ENCODE measurements at places on chromosomes 1 and 21.
A peak's percentile ranks its signal among the peaks of the same experiment; 100 is the strongest.

DNA sequence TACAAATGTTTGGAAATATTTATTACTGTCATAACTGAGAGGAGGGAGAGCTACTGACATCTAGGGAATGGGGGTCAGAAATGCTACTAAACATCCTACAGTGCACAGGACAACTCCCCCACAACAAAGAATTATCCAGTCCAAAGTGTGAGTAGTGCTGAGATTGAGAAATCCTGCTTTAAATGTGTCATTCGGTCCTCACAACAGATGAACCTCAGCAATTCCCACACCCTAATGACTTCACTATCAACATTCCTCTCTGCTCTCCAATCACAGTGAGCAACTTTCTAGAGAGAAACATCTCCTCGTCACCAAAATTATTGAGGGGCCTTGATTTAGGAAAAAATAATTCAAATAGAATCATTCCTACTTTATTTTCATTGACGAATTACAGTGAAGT lies 18.0 kb downstream of the OMA1 start:
- no peak for DNase-seq

DNA sequence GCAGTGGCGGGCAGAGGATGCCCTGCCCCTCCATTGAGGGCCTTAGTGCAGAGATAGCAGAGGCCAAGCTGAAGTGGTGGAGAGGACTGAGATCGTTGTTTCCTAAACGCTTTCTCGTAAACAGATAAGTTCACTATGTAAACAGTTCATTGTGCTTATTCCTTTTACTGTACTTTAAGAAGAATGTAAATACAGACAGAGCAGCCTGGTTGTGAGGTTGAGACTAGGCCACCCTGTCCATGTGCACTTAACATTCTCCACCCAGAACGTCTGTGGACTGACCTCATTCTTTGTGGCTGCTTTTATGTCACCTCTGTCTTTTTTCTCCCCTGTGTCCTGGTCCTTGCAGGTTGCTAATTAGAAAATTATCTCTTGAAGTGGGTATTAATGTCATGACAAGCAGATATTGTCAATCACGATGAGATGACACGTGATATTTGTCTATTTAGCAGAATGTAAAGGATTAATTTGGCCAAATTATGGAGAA lies 8.5 kb downstream of the CENPS start:
- DNase-seq = no peak

DNA sequence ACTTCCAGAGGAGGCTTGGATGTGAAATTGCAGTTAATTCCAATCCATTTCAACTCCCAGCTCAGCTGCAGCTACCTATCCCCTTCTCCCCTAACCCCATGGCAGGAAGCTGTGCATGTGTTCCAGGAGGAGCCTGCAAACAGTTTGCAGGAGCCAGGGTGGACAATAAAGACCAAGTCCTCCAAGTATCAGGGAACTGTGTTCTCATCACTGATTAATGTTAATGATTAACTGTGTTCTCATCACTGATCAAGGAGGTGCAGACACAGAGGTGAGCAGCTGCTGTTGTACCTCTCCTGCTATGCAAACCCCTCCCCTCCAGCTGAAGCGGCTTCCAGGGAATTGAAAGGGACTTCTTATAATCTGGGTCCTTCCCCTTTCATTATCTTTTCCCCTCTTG lies 19.2 kb downstream of the CLDN19 start:
- no peak for DNase-seq

- DNase-seq = no peak
Observed at GRCh38 chr1:27572679-27573426, 31.1 kb downstream of the AHDC1 start.

DNA sequence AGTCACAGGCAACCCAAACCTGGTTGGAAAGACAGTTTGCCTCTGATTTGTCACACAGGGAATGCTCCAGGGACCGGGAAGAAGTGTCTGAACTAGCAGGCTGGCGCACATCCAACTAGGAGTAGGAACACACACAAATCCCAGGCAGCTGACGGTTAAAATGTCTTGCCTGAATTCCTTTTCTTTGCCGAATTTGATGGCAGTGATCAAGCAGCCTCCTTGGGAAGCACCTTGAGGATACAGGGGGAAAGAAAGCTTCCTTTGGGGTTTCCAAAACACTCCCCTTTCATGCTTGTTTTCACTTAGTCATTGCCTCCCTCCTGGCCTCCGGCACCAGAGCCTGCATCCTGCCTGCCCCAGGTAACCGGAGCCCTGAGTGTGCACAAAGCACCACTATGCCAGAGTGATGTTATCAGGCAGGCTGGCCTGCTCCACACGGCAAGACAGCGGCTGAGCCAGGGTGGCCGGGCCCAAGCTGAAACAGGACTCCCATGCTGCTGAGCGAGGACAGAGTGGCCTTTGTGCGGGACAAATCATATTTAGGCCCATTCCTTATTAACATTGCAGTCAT lies 193.8 kb downstream of the LMX1A start:
- peak; percentile 24 for DNase-seq

GRCh38 chr1:63403386-63403785 lies 36.0 kb downstream of the ALG6 start:
- DNase-seq = no peak

- DNase-seq = no peak
Observed at GRCh38 chr1:112997781-112998180, 41.8 kb upstream of the SLC16A1 start.

GRCh38 chr1:91591175-91591974 lies 90.7 kb downstream of the CDC7 start:
- no peak for DNase-seq

- DNase-seq = no peak
Observed at GRCh38 chr1:203932556-203932955, 71.2 kb downstream of the SNRPE start.

- no peak for DNase-seq
Observed at GRCh38 chr1:40630488-40631223, 34.8 kb downstream of the RIMS3 start.

DNA sequence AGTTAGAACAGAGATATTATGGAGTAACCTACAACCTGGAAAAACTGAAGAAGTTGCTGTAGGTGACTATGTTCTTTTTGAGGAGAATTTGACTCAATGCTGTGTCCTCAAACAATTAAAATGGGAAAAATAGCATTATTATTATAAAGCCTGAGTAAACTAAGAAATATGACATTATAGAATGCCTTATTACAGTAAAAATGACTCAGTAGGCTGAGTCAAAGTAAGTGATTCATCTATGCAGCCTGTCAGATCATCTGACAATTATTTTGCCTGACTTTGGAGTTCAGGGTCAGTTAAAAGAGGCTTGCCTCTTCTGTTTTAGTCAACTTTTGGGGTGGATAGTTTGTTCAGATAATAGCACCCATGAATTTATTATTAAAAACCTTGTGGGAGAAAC lies 150.8 kb upstream of the PTGFR start:
- DNase-seq = no peak

GRCh38 chr1:30345491-30346130 lies 377.8 kb downstream of the MATN1 start:
- DNase-seq = no peak

GRCh38 chr1:203271018-203271743 lies 34.1 kb upstream of the BTG2 start:
- no peak for DNase-seq

- no peak for DNase-seq
Observed at GRCh38 chr1:150487763-150488115, 520 bp downstream of the TARS2 start.

- no peak for DNase-seq
Observed at GRCh38 chr1:113042285-113043143, 30.5 kb upstream of the LRIG2 start.

GRCh38 chr21:39658066-39658465 lies 45.3 kb downstream of the B3GALT5 start:
- no peak for DNase-seq

GRCh38 chr21:34029743-34030528 lies 43.4 kb upstream of the MRPS6 start:
- peak; percentile 27 for DNase-seq

DNA sequence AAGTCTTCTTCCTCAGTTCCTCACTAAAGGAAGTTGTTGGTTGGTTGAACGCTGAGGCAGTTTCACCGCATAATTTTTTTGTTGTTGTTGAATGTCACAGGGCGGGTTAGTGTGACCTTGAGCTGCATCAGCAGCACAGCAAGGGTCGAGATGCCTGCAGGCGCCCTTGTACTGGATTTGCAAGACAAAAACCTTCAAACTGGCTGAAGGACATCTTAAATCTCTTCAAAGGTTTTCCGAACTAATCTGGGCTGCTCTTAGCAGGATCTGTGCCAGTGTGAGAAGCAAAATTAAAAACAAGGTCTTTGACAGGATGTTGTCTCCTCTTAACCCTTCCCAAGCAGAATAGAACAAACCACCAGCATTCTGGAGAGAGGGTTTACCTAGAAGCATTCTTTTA lies 59.4 kb downstream of the NRIP1 start:
- no peak for DNase-seq
